ENCODE measurements at places on chromosomes 2 and 18.

DNA sequence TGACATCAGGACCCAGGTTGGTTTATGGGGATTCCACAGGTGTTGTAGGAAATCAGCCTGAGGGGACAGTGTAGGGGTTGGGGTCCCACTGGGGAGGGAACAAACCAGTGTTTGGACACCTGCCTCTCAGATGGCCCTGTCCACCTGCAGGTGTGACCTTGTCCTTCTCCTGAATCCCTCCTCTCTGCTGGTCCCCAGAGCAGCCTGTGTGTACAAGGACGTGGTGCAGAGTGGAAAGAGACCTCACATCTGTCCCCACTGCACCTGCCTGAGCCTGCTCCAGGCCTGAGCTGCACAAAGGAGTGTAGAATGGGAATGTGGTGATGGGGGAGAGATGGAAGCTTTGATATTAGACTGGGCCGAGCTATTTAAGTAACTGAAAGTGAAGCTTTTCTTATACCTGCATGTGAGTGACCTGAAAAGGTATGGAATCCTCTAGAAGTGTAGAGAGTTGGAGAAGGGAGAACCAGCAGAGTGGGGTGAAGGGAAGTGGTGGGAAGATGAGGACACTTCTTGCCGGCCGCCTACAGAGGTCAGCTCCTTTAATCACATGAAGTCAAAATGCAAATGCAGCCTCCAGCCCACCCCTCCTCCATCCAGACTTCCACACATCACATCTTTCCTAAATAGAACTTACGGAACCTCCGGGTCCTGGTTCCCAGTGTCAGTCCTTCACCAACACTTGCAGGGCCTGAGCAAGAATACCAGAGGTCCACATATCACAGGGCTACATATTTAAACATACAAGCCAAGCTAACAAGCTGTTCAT lies 89.3 kb upstream of the SMAD2 start:
- DNase-seq = no peak

GRCh38 chr2:218367415-218368149 lies 10.9 kb downstream of the CATIP start:
- DNase-seq = peak; percentile 83

GRCh38 chr2:61943251-61943650 lies 37.8 kb downstream of the COMMD1 start:
- DNase-seq = no peak

DNA sequence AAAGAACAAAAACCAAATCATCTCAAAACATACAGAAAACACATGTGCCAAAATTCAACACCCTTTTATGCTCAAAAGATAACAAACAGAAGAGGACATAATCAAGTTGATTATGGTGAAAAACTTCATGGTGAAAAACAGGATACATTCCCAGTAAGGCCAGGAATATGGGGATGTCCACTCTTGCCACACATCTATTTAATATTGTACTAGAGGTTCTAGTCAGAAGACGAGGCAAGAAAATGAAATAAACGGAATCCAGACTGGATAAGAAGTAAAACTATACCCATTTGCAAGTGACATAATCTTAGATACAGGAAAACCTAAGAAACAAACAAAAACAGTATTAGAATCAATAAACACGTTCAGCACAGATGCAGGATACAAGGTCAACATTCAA lies 40.8 kb downstream of the MAP3K2 start:
- DNase-seq = no peak

- DNase-seq = no peak
Observed at GRCh38 chr2:45850558-45850957, 199.1 kb downstream of the PRKCE start.
